CD4-positive, alpha-beta T cell treated with Interleukin-17A for 1 hour (primary cell): ENCODE measurements at places on chromosomes 1 and 21.

DNA sequence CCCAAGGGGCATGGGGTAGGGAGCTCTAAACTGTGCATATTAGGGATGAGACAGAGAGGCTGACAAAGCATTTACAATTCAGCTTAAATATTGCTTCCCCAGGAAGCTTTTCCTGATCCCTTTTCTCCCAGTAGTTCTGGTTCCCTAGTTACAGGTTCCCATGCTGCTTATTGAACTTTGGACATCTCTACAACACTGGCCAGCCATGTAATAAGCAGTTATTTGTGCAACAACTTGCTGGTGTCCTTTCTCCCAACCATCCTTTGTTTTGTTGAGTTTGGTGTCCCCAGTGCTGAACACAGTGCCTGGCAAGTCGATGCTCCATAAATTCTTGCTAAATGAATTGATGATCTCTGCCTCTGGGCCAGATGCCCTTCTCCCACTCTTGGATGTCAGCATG lies 80.6 kb downstream of the PLXNA2 start:
- no peak for DNase-seq

- DNase-seq: no peak
Measured at GRCh38 chr1:106727171-106727570, 329.3 kb upstream of the PRMT6 start.

GRCh38 chr1:208219659-208220282 lies 24.4 kb downstream of the PLXNA2 start:
- DNase-seq: no peak

DNA sequence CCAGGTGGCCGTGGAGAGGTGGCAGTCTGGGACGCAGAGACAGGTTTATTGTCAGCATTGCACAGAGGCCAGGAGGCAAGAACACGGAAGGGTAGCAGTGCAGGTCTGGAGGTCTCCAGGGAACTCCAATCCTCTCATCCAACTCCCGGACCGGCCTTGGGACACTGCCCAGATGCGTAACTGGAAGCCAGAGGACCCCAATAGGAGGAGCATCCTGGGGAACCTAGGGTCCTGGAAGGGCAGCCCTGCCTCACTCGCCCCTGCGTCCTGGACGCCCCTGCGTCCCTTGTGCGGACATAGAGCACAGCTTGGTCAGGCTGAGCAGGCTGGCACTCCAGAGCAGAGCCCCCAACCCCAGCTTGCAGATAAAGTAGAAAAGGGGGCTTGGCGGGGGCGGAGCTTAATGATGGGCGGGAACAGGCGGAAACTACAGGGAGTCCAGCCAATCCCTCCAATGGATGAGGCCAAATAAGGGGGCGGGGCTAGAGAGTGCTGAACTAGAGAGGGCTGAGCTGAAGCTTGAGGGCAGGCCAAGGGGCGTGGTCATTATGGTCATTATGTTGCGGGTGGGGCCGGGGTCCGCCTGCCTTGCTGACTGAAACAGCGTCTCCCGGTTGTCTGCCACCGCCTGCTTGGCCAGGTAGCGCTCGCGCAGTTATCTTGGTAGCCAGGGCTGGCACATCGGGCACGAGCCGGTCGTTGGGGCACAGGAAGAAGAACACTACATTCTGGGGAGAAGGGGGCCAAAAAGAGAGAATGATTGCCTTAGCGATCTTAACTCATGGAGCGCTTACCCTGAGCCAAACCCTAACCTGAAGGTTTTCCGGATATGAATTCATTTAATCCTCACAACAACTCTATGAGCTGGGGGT lies 3.7 kb upstream of the ARHGEF19 start:
- DNase-seq: peak; percentile 82

GRCh38 chr1:114457675-114458236 lies 53.2 kb downstream of the TRIM33 start:
- no peak for DNase-seq

- DNase-seq: no peak
Measured at GRCh38 chr21:41501919-41502318, 6.0 kb downstream of the TMPRSS2 start.

DNA sequence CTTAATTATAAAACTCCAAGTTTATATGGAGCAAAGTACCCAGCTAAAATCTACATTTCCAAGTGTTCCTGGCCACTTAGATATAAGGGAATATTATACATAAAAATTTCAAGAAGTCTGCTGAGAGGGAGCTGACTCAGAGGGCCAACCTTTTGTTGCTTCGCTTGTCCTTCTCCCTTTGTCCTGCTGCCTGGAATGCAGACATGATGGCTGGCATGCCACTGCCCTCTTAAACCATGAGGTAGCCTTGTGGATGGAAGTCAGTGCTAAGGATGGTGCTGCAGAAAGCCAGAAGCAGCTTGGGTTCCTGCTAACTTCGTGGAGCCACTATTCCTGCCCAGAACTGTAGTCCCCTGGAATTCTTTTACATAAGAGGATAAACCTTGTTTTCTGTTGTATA lies 38.9 kb upstream of the SRP9 start:
- DNase-seq: no peak

DNA sequence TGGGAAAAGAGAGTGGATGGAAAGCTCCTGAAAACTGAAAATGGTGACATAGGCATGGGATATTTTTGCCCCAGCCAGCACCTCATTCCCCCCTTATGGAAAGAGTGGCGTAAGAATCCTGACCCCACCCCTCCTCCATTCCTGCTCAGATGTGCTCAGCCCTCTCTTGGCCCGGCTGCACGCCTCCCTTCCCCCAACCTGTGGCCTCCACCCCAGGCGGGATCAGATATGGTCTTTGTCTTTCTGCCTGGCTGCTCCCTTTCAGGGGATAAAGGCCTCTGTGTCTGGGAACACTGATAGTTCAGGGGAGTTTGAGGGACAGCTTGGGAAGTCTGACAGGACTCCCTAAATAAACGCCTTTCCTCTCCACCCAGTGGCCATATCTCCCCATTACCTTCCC lies 49.8 kb downstream of the KIRREL1 start:
- no peak for DNase-seq

GRCh38 chr1:200082329-200082728 lies 54.8 kb downstream of the NR5A2 start:
- DNase-seq: no peak

DNA sequence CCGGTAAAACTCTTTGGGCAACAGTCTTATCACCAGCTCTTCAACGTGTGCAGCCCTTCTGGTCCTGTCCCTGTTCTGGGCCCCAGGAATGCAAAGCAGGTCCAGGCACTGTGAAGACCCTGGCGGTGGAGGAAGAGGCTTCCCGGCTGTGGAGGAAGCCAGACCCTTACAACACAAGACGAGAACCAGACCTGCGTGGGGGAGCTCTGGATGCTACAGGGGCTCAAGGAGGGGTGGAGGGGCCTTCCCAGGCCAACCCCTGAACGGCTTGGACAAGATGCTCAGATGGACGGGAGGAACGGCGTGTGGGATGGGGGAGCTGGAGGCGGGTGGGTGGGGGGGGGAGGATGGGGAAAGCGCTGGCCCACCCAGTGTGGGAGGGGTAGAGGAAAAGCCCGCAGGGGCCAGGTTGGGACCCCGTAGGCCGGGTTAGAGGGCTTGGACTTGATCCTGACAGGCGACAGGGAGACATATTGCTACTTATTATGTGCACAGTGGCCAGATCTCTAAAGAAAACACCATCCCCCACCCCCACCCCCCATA lies 5.1 kb upstream of the OLIG2 start:
- DNase-seq: no peak

- DNase-seq: peak; percentile 49
Measured at GRCh38 chr1:30753660-30754123, 3.9 kb downstream of the LAPTM5 start.

- no peak for DNase-seq
Measured at GRCh38 chr1:79524126-79524525, 517.6 kb upstream of the ADGRL4 start.

DNA sequence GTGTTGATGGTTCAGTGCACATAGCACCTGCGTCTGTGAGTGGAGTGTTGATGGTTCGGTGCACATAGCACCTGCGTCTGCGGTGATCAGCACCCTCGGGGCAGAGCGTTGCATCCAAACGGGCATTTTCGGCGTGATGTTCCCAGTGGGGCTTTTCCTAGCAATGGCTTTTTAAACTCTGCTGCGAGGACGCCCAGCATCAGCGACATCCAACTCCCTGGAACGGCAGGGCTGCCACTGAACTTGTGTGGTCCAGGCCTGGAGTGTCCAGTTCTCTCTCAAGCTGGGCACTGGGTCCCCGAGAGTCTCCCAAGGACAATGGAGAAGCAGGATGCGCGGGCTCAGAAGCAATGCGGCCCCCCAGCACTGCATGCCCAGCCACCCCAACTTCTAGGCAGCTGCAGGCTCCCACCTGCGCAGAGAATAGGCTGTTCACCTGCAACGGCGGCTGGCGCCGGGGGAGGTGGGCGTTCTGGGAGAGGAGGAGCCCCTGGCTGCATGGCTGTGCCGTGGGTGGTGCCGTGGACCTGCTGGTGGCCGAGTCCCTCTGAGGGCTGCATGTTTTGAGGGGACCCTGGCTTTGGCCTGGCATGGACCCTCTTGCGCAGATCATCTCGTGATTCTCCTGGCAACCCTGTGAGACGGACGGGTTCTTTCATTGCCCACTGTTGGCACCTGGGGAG lies 10.1 kb upstream of the C1orf174 start:
- DNase-seq: no peak

DNA sequence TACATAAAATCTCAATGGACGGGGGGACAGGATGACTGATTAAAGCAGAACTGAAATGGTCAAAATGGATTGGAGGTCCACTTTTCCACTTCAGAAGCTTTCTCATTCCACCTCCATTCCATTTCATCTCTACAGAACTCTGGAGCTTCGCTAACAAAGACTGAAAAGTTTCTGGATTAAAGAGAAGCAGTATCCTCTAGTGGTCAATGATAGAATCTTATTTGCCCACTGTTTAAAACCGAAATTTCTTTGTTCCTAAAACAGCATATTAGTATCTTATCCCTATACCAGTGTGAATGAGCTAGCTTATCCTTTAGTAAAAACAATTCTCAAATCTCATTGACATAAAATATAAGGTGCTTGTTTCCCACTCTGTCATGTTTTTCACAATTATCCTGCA lies 890.6 kb downstream of the KCNT2 start:
- DNase-seq: no peak

- DNase-seq: no peak
Measured at GRCh38 chr1:231357187-231357772, 19.2 kb downstream of the SPRTN start.

DNA sequence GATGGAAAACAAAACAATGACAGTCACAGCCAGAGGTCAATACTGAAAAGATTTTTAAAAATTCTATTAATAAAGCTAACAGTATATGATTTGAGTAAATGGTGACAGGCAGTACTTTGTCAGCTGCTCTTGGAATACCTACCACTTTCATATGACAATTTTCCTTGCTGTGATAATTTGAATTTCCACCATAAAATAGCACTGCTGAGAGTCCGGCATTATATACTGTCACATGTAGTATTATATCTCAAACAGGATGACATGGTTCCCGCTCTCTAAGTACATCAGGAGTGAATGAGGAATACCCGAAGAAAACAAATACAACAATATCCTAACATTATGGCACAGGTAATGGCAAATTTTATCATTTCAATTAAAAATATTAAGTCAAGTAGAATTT lies 146.8 kb upstream of the TMPRSS15 start:
- DNase-seq: no peak

DNA sequence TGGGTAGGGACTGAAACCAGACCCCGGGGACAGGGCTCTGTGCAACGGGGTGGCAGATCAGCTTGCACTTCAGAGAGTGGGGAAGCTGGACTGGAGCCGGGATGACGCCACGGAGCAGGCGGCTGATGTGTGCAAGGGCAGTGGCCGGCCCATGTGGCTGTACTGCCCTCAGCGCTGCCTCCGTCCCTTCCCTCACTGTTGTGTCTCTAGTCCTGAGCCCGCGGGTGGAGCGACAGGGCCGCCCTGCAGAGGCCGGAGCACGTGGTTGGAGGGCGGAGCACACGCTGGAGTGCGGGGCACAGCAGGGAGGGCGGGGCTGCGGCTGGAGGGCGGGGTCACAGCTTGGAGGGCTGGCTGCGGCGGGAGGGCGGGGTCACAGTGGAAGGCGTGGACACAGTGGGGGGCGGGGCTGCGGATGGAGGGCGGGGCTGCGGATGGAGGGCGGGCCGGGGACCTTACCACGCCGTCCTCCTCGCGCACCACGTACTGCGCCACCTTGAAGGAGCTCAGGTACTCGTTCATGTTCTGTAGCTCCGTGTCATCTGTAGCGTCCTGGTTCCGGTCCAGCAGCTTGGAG lies 52.4 kb downstream of the CHD5 start:
- peak; percentile 77 for DNase-seq
